ENCODE measurements at places on chromosomes 2 and 18. TPM values are rescaled to one million over a fixed set of nuclear protein-coding genes. Genes with fewer than 3 reads are reported as not detected.

MOGAT1 gene
- not detected for total RNA-seq

PSMA8 gene
- not detected for total RNA-seq

GRCh38 chr2:120231974-120232635, 8.9 kb upstream of the TMEM185B start:
- H3K4me1 ChIP-seq: peaks cover 3% of the 10 kb centered on the region
- no peaks in the 10 kb centered on the region for H3K36me3 ChIP-seq
- peak overlapping the region; percentile 68 for H3K27ac ChIP-seq
- peak; percentile 66 for DNase-seq
- H3K4me3 ChIP-seq: no peak overlapping the region

GRCh38 chr2:65576861-65577601, 144.6 kb upstream of the SPRED2 start:
- no peak overlapping the region for H3K4me3 ChIP-seq
- no peaks in the 10 kb centered on the region for H3K4me1 ChIP-seq
- no peak for DNase-seq

Measured in thyroid gland (tissue), 4 donors.